ENCODE measurements at places on chromosomes 16 and 17.

DNA sequence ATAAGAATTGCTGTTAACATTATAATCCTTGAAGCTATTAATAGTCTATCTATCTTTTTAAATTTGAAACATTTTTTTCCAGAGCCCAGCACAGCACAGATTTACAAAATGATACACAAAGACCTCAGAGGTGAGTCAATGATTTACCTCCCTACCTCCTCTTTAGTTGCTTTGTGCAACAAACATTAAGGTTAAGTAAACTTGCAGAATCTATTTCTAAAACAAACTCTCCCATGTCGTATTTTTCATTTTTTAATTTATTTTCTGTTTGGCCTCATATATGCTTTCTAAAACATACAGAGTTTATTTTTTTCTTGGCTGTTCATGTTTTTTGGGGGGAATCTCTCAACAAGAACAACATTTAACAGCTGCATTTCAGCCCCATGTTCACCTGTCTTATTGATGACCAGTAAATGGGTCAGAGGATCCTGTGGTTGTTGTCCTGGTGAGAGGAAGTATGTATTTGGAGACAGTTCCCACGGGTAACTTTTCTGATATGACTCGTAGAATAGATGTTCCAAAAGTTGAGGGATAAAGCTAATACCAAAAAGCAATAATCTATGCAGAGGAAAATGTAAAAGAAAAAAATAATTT lies 42.6 kb downstream of the ABCA9 start:
- no peak for DNase-seq

GRCh38 chr17:2092253-2092652 lies 37.4 kb downstream of the HIC1 start:
- no peak for DNase-seq

GRCh38 chr17:13727441-13728171 lies 125.9 kb upstream of the HS3ST3A1 start:
- DNase-seq = no peak

GRCh38 chr17:9272501-9273200 lies 251.3 kb downstream of the NTN1 start:
- DNase-seq = no peak

DNA sequence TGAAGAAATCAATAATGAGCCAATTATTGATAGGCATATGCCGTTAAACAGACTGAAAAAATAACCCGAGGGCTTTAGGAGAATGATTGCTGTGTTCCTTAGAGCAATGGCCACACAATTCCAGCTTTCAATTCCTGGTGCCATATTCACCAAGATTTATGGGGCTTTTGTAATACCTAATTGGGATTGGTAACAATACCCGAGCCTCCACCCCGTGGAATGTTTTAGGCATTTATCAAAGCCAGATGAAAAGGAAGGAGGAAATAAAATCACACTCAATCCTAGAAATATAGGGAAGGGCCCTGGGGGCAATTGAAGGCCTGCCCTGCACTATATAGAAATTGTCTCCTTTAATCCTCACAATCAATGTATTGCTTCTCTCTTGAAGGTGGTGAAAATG lies 42.1 kb upstream of the MLYCD start:
- DNase-seq = no peak

DNA sequence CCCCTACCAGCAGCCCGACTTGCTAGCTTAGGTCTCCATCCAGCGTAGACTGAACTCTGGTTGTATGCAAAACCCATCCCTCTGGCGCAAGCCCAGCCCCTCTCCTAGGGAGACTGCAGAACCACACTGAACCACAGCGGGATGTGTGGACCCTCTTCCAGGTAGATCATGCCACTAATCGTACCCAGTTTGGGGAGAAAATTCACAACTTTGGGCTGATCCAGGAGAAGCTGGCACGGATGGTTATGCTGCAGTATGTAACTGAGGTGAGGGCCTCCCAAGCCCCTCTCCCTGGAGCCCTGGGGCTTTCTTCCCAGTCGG lies 3.2 kb downstream of the ACADVL start:
- DNase-seq = no peak

- DNase-seq = no peak
Measured at GRCh38 chr17:44749980-44750318, 8.8 kb upstream of the ADAM11 start.

DNA sequence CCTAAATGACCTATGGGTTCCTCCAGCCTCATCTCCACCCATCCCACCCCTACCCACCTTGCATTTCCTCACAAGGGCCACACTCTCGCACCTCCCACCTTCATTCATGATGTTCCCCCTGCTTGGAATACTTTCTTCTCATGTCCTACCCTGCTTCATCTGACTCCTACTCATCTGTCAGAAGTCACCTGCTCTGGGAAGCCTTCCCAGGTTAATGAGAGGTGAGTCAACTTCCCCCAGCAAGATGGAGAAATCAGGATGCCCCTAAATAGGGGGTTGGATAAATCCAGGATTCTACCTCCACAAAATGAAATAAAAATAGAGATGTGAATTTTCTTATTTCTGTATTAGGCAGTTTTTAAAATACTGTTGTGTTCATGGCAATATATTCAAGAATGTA lies 51.0 kb upstream of the WSB1 start:
- DNase-seq = no peak

GRCh38 chr17:34673995-34674890 lies 94.9 kb downstream of the TMEM132E start:
- no peak for DNase-seq

DNA sequence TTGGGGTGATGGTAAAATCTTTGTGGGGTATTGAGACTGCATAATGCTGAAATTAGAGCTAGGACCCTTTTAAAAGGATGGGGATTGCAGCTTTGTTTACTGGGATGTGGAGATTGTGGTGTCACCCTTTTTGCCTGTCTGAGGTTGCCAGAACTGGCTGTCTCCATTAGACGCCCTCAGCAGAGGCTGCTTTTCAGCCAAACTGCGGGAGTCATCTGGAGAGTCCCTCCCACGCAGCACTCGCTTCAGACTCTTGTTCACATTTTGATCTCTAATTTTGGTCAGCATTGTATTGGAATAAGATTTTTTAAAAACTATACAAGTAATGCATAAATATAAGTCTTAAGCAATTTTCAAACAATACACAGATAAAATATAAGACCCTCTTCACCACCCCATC lies 27.9 kb upstream of the JPT2 start:
- DNase-seq = no peak

GRCh38 chr17:20200016-20200795 lies 191.0 kb downstream of the SPECC1 start:
- DNase-seq = no peak

DNA sequence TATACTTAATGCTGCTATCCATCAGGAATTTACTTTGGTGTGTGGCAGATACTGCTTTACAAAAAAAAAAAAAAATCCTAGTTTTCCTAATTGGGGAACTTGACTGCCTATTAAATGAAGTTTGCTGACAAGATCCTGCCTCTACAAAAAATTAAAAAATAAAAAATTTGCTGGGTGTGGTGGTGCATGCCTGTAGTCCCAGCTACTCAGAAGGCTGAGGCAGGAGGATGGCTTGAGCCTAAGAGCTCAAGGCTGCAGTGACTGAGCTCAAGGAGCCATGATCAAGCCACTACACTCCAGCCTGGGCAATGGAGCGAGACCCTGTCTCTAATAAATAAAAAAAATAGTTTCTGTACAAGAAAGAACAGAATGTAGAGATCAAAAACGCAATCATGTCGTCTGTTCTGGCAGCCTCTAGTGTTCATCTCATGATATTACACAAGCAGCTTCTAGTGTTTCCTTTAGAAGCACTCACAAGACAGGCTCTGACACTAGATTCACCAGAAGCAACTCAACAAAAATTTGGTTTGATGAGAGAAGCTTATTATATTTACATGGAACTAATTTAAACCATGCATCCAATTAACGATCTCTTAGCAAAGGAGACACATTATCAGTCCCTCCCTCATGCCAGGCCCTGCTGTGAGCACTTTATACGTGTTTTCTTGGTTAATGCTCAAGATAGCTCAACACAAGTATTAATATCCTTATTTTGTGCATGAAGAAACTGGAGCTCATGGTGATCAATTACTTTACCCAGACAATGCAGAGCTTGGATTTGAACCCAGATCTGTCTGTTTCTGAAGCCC lies 6.8 kb upstream of the KRTAP17-1 start:
- DNase-seq = peak; percentile 60

DNA sequence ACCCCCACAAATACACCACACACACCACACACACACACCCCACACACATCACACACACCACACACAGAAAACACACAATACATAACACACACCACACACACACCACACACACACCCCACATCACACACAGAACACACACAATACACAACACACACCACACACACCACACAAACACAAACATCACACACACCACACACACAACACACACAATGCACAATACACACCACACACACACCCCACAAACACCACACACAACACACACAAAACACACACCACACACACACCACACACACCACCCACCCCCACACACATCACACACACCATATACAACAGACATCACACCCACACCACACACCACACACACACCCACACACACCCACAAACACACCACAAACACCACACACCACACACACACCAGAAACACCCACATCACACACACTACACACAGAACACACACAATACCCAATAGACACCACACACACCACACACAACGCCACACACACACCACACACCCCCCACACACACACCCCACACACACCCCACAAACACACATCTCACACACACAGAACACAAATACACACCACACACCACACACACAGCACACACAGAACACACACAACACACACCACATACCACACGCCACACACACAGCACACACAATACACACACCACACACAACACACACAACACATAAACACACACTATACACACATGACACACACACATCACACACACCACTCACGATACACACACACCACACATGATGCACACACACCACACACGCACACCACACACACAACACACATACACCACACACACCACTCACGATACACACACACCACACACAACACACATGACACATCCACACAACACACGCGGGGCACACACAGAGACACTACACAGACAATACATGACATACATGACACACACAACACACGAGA lies 11.0 kb upstream of the GCGR start:
- DNase-seq = no peak

GRCh38 chr16:15517743-15518377 lies 83.5 kb downstream of the BMERB1 start:
- no peak for DNase-seq

GRCh38 chr17:51103451-51103850 lies 17.2 kb downstream of the SPAG9 start:
- DNase-seq = no peak
